Kidney (tissue), 22 donors: ENCODE measurements at places on chromosomes 7 and 10. TPM values are rescaled to one million over a fixed set of nuclear protein-coding genes. Genes with fewer than 3 reads are reported as not detected.

Gene AVPI1
- total RNA-seq: 10.7 TPM

Gene PRKAR1B
- 15.9 TPM for total RNA-seq

Gene TUBB8
- not detected for total RNA-seq

Gene RSU1
- 72.4 TPM for total RNA-seq

Gene CPXM2
- total RNA-seq: 18.1 TPM
